Stimulated activated CD4-positive, alpha-beta T cell treated with anti-CD3 and anti-CD28 coated beads, Interleukin-1b, Interleukin-23, amount 100 ng/mL, for 24 hours (primary cell): ENCODE measurements at places on chromosomes 3 and 15.

- no peak for DNase-seq
Measured at GRCh38 chr15:93250950-93251349, 161.9 kb upstream of the RGMA start.

GRCh38 chr15:82315519-82316246, 33.6 kb downstream of the GOLGA6L10 start:
- DNase-seq, result no peak

- no peak for DNase-seq
Measured at GRCh38 chr3:31352331-31352730, 180.4 kb upstream of the STT3B start.

- DNase-seq, result no peak
Measured at GRCh38 chr15:72344602-72345001, 24.6 kb upstream of the CELF6 start.

- DNase-seq, result no peak
Measured at GRCh38 chr3:66456711-66457173, 44.1 kb downstream of the LRIG1 start.

GRCh38 chr3:69283496-69283895, 102.4 kb downstream of the FRMD4B start:
- DNase-seq, result no peak

GRCh38 chr3:13130464-13131193, 57.4 kb upstream of the IQSEC1 start:
- no peak for DNase-seq

- no peak for DNase-seq
Measured at GRCh38 chr15:78319588-78319987, 20.2 kb upstream of the SKIC8 start.

- DNase-seq, result no peak
Measured at GRCh38 chr15:85282504-85283115, 97.8 kb upstream of the AKAP13 start.
